ENCODE measurements at places on chromosomes 6 and 20. TPM values are rescaled to one million over a fixed set of nuclear protein-coding genes. Genes with fewer than 3 reads are reported as not detected.

DNA sequence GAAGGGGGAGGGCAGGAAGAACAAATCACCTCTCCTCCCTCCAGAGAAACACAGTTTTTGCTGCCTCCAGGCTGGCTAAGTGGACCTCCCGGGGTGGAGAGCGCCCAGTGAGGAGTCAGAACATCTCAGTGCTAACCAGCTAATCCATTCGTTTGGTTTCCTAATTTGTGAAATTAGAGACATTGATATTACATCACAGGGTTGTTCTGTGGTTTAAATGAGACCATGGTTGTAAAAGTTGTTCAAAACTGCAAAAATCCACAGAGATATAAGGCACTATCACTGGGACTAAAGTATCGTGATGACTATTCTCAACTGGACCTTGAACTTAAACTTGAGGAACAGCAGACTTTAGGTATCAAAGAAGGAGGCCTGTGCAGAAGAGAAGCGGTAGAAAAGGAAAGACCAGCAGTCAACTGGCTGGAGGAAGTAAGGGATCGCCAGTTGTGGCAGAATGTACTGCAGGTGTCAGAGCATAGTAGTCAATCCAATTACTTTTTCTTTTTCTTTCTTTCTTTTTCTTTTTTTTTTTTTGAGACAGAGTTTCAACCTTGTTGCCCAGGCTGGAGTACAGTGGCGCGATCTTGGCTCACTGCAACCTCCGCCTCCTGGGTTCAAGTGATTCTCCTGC lies 33.9 kb downstream of the RIPOR2 start:
- no peak overlapping the region for H3K27ac ChIP-seq
- H3K4me1 ChIP-seq = no peaks in the 10 kb centered on the region
- DNase-seq = no peak
- H3K27me3 ChIP-seq = no peaks in the 10 kb centered on the region

DNA sequence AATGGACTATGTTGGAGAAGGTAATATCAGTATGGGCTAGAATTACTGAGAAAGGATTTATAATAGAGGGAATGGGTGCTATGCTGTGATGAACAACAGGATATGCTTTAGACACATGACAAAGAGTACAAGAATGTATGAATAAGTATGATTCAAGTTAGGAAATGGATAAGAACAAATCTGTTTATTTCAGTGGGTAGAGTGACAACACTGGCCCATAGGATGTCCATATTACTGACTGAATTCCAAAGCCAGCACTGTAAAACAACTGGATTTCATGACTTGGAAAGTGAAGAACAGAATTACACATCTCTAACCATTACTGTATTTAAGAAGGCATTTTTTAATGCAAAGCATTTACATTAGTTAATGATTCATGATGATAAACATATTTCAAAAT lies 35.9 kb downstream of the EPM2A start:
- no peak for DNase-seq
- H3K27me3 ChIP-seq = no peaks in the 10 kb centered on the region
- H3K27ac ChIP-seq = no peak overlapping the region
- H3K4me3 ChIP-seq = no peak overlapping the region
- no peaks in the 10 kb centered on the region for H3K4me1 ChIP-seq

DNA sequence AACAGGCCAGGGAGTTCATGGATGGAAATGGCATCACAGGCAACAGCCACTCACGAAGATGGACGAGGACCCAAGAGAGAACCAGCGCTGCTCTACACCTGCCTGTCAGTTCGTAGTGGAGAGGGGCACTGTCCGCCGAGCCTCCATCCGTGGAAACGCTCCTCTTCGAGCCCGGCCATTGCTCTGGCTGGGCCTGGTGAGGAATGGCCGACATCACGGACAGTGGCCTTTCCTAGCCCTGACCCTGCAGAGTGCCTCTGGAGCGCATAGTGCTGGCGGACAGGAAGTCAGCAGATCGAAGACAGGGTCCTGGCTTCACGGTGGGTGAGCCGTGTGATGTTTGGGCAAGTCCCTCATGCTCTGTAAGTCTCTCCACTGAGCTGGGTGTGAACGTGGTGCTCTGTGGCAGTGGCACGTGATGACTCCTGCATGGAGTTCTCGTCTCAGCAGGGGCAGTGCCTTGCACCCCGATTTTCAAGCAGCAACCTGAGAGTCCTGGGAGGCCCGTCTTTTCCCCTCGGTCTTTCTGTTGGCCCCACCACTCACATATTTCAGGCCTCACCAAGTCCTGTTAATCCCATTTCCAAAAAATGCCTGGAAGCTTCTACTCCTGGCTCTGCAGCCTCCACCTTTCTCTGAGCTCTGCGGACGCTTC lies 214.4 kb downstream of the ERMARD start:
- H3K27me3 ChIP-seq = peaks cover 10% of the 10 kb centered on the region
- no peaks in the 10 kb centered on the region for H3K36me3 ChIP-seq
- no peak for DNase-seq
- H3K4me3 ChIP-seq = no peak overlapping the region
- no peaks in the 10 kb centered on the region for H3K4me1 ChIP-seq
- no peak overlapping the region for H3K27ac ChIP-seq

PPIL4 gene
- total RNA-seq = 23.0 TPM

CLPSL1 gene
- total RNA-seq = not detected
